ENCODE measurements at places on chromosomes 3 and 15.

DNA sequence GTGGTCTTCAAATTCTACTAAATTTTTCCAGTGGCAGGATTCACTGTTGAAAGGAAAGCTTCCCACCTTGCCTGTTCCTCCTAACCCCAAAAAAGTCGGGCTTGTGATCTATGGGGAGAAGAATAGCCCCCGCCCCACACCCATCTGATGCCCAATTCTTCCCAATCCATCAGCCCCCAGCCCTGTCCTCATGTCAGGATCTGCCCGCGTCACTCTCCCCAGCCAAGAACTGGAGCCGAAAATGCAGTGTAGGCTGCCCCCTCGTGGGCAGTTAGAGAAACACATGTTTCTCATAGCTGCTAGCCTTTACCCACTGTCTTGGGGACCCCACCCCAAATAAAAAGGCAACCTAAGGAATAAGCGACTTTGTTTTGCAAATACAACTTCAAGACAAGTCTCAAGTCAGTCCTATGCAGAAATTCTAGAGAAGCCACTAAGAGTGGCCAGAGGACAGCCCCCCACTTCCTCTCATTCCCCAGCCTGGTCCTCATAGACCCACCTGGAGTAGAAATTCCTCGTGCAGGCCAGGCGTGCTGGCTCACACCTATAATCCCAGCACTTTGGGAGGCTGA lies 13.0 kb upstream of the CSK start:
- DNase-seq: no peak

GRCh38 chr3:139759470-139759869 lies 81.7 kb upstream of the NMNAT3 start:
- no peak for DNase-seq

DNA sequence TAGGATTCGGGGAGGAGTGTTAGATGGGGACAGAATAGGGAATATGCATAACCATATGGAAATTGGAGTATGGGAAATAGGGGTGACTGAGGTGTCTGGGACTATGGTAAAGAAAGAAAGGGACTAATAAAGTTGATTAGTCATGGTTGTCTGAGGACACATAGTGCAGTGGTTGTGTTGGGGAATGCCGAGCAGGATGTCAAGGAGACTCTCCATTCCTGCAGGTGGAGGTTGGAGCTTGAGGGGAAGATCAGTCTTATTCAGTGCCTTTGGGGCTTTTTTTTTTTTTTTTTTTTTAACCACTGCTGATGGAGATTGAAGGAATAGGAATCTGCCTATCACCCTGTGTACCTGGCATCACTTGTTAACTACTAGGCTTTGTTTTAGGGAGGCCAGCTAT lies 10.8 kb downstream of the NMD3 start:
- no peak for DNase-seq

GRCh38 chr3:86954226-86954625 lies 36.7 kb downstream of the VGLL3 start:
- no peak for DNase-seq

DNA sequence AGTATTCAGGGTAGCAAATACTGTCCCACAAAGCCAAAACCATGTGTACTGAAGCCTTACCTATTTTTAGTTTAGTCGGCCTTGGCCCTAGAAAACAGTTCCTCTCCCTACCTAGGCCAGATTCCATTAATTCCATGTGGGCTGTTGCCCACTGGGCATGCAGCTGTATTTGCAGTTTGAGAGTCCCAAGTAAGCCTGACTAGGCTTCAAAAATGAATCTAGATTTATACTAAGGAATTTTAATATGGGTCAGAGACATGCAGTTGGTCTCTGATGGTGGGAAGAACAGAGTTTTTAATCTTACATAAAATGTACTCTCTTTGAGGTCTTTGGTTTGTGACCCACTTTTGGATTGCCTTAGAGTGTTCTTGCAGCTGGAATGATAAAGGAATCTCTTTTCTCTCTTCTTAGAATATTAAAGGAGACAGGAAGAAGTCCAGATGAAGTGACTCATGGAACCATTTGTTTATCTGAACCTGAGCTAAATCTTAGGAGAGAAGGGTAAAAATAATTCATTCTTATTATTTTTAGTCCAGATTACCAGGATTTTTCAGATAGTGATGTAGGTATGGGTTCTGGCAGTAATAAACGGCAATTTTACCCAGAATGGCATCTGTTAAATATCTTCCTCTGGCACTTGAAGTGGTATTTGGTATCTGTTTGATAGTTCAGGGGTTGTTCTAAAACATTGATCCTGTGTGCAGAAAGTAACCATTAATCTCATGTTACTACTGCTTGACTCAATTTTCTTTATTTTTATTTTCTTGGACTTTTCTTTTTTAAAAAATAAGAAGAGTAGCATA lies 33.8 kb downstream of the GLCE start:
- DNase-seq: no peak

All from T1000 (cell line).